ENCODE measurements at places on chromosomes 2 and 18.

- no peak for DNase-seq
Observed at GRCh38 chr2:178949584-178949983, 100.4 kb downstream of the CCDC141 start.

- no peak for DNase-seq
Observed at GRCh38 chr2:111049792-111050640, 70.7 kb upstream of the BCL2L11 start.

GRCh38 chr2:227499627-227500300 is 27.8 kb downstream of the AGFG1 start:
- no peak for DNase-seq

GRCh38 chr2:128513116-128513960 is 194.7 kb upstream of the HS6ST1 start:
- DNase-seq: no peak

- no peak for DNase-seq
Observed at GRCh38 chr2:179240481-179241451, 23.9 kb downstream of the SESTD1 start.

- DNase-seq: no peak
Observed at GRCh38 chr2:52145005-52145404, 1113.1 kb upstream of the NRXN1 start.

DNA sequence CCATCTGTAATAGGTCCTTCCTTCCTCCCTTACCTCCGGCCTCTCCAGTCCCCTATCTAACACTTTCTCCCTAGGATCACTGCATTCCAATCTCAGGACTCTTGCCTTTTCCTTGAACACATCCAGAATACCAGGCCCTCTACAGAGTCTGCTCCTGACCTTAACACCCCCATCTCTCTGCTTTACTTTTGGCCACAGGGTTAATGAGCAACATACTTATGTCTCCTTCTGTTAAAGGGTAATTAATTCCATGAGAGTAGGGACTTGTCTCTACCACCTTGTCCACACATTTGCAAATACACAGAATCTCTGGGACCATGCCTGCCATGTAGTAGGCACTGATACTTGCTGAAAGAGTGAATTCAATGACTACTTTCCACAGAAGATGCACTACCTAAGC is 94.9 kb downstream of the COBLL1 start:
- DNase-seq: no peak

GRCh38 chr2:178498137-178498536 is 17.9 kb downstream of the PLEKHA3 start:
- DNase-seq: no peak

GRCh38 chr2:230000118-230000841 is 68.4 kb downstream of the SLC16A14 start:
- DNase-seq: no peak

- no peak for DNase-seq
Observed at GRCh38 chr18:57574866-57575265, 11.6 kb downstream of the FECH start.

DNA sequence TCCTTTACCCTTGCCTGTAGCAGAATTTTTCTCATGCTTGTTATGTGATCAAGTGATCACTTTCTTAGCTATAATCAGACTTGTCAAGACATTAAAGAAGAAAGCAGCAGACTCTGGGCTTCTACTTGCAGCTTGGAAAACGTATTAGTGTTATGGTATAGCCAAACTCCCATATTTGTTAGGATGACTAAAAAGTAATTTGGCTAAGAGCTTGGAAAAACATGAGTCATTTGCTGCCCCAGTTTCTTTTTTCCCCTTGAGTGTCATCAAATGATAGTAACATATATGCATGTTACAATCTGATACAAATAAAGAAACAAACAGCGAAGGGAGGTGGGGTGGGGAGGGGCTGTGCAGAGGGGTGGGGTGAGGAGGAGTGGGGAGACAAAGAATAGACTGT is 155.5 kb downstream of the IKZF2 start:
- no peak for DNase-seq

- no peak for DNase-seq
Observed at GRCh38 chr2:184628051-184628450, 29.7 kb downstream of the ZNF804A start.

GRCh38 chr2:202311823-202312388 is 46.3 kb downstream of the NOP58 start:
- DNase-seq: no peak

- no peak for DNase-seq
Observed at GRCh38 chr2:240922982-240923537, 16.9 kb downstream of the CROCC2 start.

GRCh38 chr2:150698016-150698661 is 210.7 kb upstream of the RND3 start:
- DNase-seq: no peak

- no peak for DNase-seq
Observed at GRCh38 chr2:80706951-80707350, 402.4 kb upstream of the LRRTM1 start.

- no peak for DNase-seq
Observed at GRCh38 chr2:41626936-41627335, 420.9 kb upstream of the PKDCC start.

- DNase-seq: no peak
Observed at GRCh38 chr18:23151414-23152099, 16.3 kb downstream of the CABLES1 start.

- no peak for DNase-seq
Observed at GRCh38 chr2:100524331-100524730, 38.5 kb upstream of the PDCL3 start.

DNA sequence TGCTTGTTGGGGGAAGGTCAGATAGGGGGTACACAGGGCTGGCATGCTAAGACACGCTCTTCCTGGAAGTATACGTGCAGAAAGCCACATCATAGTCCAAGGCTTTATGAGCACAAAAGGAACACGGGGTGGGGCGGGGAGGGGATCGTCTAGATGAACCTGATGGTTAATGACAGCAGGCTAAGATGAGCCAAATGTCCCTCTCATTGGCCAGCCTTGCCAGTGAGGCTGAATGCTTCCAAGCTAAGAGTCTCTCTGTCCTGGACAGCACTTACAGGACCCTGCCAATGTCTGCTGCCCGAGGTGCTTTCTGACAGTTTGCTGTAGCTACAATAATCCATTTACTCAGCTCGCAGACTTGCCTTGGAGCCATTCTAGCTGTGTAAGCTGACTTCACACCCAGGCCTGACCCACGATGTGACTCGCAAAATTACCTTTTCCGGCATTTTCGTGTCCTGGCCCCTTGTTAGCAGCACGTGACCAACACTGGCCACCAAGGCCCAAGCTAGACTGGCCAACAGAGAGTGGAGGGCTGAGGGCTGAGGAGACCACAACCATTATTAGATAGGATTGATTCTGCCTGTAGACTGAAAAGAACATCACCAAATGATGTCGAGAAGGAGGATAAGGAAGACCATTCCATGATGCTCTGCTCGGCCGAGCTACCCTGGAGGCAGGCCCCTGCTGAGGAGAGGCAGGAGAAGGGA is 84.2 kb downstream of the MALT1 start:
- DNase-seq: no peak

DNA sequence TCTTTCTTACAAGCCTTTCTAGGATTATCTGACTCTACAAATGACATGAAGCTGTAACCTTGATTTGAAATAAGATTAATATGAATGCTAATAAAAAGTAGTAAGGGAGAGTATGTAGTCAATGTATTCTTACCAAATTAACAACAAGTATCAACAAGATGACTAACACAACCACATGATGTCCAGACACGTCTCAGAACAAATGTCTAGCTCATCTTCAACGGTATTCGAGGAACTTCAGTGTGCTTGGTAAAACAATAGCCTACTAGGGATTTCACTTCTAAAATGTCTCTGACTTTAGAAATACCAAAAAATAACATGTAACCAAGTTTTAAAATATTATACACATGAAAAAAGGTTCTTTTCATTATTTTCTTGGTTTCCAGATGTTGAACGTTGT is 3.4 kb downstream of the HDLBP start:
- no peak for DNase-seq

DNA sequence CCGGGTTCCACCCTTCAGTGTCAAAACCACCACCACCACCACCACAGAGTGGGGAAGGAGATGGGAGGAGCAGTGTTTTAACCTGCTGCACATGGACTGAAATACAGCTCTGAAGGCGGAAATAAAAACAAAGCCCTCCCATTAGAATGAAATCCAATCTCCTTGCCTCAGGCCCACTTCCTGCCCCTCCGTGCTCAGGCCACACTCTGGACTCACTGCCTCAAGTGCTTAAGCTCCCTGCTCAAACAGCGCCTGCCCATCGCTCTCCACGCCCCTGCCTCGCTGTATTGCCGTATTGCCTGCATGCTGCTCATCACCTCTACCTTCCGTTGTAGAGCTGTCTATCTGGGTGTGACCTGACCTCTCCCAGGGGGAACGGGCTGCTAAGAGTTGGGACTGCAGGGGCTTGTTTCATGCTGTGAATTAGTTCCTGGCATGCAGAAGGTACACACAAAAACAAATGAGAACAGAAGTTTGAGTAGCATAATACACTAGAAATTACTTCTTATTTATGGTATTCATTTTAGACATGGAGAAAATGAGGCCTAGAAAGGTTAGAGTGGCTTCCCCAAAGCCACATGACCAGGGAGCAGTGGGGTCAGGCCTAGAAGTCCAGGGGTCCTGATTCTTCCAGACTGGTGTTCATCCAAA is 31.6 kb upstream of the NEB start:
- no peak for DNase-seq

GRCh38 chr2:223967981-223968380 is 10.7 kb downstream of the MRPL44 start:
- no peak for DNase-seq

GRCh38 chr18:28439870-28440269 is 262.9 kb upstream of the CDH2 start:
- DNase-seq: no peak

- peak; percentile 30 for DNase-seq
Observed at GRCh38 chr2:230441227-230441897, 25.4 kb downstream of the SP100 start.

GRCh38 chr2:219396863-219397457 is 9.2 kb upstream of the DNPEP start:
- DNase-seq: no peak

DNA sequence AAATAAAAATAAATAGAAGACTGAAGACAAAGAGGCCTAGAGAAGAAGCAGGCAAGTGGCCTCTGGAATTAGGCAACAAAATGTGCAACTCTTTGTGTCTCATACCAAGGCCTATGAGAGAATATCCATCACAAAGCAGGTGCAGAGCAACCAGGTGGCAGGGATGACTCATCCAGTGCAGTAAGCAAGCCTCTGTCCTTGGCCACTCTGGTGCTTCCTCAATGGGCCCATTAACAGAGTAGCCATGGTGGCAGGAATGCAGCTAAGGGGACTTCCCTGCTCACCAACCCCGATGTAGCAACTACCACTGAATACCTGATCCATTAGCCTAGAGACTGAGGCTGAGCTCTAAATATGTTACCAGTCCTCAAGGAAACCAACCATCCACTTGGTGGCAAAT is 11.0 kb upstream of the EPG5 start:
- no peak for DNase-seq

DNA sequence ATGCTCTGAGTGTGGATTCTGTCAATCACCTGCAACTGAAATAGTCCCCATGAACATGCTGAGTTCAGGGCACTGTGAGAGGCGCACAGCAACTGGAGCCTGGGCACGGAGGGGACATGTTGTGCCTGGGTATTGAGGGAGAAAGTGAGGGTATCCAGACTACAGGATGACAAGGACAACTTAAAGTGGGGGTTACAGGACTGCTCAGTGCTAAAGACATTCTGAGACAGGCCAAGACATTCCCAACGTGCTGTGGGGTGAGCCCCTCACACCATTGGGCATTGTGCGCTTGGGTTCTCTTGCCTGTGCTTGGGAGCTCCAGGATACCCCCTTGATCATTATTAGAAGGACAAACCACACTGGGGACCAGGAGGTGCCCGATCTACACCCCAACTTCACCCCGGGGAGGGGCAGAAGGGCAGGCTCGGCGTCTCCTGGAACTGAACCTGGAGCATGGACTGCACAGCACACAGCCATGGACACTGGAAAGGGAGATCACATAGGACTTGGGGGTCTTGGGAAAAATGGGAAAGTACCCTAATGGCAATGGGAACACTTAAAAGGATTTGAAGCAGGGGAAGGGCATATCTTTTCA is 72.5 kb upstream of the HDAC4 start:
- DNase-seq: no peak

DNA sequence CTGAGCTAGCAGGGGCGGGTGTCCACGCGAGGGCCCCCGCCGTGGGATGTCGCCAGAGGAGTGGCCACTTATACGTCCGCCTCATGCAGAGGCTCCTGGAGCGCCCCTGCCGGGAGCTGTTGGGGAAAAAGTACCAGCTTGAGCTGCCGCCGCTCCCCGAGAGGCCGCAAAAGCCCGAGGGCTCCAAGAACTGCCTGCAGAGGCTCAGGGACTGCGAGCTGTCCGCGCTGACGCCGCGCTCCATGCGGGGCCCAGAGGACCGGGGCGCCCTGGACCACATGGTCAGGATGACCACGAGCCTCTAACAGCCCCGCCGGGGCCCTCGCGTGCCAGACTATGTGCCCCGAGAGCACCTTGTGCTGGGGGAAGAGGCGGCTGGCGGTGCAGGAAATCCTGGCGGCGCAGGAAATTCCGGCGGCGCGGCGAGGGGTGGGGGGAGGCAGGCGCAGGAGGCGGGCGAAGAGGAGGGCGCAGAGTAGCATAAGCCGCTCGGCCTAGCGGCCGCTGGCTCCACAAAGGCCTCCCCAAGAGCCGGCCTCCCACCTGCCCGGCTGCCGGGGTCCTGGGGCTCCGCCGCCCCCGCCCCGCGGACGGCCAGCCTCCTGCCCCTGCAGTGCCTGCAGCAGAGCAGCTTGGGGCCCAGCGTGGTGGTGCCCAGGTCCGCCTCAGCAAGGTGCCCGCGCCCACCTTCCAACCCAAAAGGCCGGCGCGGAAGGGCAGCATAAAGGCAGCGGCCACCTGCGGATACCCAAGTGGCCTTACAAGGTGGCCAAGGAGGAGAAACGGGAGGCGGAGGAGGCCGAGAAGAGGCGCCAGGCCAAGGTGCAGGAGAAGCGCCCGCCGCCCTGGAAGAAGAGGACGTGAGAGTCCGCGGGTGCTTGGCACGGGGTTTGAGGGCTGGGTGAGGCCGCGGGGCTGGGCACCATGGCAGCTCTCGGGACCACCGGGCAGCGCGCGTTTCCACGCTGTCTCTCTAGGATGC is 42.1 kb upstream of the TRIM43B start:
- DNase-seq: peak; percentile 39

DNA sequence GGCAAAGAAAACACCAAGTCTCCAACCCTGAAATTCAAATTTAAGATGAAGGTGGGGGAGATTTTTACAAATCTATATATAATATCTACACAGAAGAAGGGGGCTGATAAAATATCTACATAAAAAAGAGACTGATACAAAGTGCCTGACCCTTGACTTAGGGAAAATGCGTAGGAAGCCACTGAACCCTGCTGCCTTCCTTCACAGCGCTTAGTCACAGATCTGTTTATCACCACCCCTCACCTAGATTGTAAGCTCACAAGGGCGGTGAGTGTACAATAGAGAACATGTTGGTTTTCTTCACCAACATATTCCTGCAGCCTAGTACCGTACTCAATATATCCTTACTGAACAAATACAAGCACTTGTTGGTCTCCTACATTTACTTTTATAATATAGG is 54.3 kb downstream of the NOL10 start:
- DNase-seq: no peak
